WERI-Rb-1 (cell line): ENCODE measurements at places on chromosomes 2 and 18.

GRCh38 chr2:36318547-36318946 lies 37.0 kb upstream of the CRIM1 start:
- DNase-seq: no peak

DNA sequence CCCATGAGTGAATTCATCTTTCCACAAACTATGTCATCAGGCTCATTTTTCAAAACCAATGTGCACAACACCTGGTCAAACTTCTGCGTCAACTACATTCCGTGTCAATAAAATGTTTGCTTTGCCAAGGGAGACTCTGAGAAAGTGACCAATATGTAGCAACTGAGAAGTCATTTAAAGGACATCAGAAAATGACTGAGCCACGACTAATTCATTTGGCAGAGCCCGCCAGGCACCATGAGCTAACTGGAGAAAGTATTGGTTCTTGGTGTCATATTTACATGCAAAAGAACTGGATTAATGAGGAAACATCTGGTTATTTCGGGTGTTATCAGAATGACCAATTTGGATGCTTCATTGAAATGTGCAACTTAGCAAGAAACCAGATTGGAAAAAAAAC lies 7.2 kb downstream of the RND3 start:
- DNase-seq: no peak

DNA sequence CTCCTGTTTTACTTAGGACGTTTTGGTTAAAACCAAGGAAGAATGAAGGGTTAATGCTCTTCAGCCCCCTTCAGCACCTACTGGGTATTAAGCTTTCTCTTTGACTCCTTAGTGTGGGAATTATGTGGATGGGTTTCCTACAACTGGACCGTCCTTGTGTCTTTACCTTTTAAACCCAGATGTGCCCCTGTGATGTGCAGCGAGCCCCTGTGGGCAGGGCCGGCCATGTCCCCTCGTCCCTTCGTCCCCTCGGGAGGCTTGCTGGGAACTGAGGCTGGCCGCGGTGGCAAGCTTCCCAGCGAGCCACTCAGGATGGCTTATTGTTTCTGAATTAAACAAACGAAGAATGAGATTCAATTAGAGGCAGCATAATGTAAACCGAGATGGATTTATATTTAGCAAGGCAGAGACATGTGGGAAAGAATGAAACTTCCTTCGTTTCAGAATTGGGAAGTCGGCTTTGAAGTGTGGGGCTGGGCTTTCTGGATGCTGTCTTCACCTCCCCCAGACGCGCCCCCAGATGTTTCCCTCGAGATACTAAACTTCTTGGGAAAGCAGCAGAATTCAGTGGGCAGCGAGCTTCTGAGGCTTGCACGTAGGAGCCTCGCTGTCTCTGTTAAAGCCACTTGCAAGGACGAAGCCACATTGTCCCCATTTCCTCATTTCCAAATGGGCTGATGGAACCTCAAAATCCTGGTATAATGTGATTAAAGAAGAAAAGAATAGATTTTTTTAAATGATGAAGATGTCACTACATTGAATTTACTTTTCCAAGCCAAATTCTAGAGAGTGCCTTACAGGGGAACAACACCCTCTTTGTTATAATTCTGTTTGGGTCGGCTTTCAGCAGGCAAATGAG lies 146.0 kb downstream of the VAPA start:
- no peak for DNase-seq

DNA sequence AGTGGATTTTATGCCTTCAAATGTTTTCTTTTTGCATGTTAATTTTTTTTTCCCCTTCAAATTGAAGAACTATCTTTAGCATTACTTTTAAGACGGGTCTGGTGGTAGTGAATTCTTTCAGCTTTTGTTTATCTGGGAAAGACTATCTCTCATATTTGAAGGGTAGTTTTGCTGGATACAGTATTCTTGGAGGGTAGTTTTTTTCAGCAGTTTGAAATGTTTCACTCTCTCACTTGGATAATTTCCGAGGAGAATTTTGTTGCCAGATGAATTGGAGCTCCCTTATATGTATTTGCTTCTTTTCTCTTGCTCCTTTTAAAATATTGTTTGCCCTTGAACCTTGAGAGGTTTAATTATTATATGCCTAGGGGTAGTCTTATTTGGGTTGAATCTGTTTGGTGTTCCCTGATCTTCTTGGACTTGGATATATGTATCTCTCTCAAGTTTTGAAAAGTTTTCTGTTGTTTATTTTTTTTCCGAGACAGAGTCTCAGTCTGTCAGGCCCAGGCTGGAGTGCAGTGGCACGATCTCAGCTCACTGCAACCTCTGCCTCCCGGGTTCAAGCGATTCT lies 15.5 kb downstream of the TTLL4 start:
- no peak for DNase-seq

- DNase-seq: no peak
Measured at GRCh38 chr2:15893085-15893484, 47.3 kb upstream of the MYCN start.

DNA sequence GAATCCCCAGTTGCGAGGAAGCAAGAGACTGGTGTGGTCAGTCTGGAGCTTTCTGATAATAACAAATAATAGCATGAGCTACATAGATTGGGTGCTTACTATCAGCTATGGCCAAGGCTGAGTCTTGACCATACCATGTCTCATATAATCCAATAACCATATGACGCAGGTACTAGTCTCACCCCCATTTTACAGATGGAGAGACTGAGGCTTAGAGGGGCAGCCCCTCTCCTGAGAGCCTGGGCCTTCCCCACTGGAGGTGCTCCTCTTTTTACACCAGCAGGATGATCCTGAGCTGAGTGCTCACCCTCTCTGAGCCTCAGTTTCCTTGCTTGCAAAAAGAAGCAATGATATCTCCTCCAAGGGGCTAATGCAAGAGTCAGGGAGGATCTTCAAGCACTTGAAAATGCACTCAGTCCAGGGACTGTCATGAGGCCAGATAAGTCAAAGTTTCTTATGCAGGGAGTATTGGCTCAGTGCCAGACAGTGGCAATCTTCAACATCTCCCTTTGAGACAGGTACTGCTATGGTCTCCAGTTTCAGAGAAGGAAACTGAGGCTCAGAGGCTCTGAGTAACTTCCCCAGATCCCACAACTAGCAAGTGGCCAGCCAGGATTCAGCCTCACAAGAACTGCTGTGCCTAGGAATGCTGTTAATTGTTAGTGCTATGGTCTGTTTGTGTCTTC lies 149.7 kb downstream of the TFCP2L1 start:
- no peak for DNase-seq

DNA sequence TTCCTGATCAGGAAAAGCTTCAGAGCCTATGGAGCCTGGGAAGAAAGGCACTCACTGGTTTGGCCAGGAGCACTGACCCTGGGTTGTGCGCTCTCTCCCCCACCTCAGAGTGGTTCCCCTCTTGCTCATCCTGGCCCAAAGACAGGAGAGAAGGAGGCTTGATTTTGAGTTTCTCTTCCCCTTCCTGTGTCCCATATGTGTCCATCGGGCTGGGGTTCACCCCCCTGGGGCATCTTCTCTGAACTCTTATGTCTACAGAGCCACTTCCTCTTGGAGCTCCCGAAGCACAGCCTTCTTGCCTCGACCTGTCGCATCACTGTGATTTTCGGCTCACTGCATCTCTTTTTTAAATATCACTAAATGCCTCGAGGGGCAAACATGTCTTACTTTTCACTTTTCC lies 692.3 kb downstream of the RNF144A start:
- no peak for DNase-seq

DNA sequence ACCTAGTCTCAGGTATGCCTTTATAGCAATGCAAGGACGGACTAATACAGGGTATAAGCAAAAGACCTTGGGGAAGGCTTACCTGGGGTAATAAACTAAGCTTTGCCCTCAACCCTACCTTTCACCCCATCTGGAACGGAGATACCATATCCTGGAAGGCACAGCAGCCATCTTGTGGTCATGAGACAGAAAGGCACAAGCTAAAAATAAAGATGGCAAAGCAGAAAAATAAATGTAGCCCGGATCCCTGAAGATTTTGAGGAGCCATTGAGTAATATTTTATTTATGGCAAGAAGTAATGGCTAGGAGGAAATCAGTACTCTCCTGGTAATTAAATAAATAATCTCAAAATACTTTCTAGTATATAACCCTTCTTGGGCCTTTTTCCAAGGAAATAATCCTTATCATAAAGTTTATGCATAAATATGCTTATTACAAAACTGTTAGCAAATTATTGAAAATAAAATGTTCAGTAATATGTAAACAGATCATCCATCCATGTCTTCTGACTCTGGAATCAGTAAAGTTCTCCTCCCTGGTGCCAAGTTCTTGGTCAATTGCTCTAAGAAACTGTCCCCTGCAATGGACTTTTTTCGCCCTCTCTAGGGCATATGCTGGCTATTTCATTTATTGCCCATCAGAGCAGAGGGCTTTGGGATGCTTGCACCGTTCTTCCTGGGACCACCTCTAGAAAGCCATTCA lies 198.7 kb downstream of the SPP2 start:
- no peak for DNase-seq

- no peak for DNase-seq
Measured at GRCh38 chr18:29693334-29693733, 1349.2 kb downstream of the DSC3 start.

DNA sequence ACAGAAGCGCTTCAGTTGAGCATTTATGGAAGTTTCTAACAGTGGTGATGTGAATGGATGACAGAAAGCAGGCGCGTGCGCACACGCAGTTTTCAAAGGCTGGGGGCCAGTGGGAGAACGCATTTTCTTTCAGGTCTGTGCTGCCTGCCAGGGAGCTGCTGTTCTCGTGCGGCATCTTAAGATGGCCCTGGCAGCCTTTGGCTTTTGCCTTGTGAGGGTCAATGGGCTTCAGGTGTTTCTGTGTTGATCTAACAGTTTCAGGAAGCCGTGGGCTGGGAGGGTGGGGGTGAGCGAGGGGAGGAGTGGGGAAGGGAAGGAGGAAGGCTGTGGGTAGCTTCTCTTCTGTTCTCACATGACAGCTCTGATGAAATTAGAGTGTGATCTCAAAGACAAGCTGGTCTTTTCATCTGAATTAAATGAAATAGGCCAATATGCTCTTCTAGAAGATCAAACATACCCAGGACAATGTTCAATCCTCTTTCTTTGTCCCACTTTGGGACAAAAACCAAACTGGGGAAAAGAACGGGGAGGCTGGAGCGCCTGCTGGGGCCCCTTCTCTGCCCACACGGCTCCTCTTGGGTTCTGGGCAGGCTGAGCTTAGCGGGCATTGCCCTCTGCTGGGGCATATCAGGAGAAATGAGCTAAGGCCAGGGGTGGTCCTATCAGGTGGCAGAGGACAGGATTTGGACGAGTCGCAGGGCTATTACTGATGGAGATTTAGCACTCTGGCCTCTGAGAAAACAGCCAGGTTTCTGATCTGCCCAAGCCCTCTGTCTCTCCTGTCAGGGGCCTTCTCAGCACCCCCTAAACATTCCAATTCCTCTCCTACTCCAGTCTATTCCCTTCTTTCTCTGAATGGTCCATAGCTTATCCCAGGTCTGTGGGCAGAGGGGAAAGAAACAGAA lies 126.2 kb upstream of the LGALSL start:
- DNase-seq: peak; percentile 58

GRCh38 chr2:109064660-109065390 lies 64.2 kb upstream of the SH3RF3 start:
- no peak for DNase-seq

DNA sequence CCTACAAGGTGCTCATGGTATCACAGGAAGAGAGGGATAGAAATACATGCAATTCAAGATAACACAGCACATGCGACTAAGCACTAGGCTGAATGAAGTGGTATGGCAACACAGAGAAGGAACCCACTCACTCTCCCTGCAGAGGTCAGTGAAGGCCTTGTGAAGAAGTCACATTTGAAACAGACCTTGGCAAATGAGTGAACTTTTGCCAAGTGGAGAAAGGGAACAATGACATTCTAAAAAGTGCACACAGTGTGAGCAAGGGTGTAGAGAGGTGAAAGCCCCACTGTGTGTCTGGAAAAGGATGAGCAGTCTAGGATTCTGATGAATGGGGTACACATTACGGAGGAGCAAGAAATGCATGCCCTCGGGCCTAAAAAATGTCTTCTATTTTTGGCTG lies 23.3 kb downstream of the KLF7 start:
- DNase-seq: no peak

DNA sequence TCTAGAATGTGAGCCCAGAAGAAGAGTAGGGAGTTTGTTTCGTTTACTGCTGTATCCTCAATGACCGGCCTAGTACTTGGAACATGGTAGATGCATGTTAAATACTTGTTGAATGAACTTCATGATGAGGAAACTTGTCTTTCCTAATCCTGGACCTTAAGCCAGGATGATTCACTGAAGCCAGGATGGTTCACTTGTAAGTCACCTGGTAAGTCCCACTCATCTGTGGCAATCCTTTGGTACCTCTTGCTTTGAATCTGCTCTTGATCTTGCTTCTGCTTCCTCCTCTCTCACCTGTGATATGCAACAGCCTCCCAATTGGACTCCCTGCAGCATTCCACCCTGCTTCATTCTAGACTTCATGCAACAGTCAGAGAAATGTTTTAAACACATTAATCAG lies 43.6 kb downstream of the QPCT start:
- DNase-seq: no peak

DNA sequence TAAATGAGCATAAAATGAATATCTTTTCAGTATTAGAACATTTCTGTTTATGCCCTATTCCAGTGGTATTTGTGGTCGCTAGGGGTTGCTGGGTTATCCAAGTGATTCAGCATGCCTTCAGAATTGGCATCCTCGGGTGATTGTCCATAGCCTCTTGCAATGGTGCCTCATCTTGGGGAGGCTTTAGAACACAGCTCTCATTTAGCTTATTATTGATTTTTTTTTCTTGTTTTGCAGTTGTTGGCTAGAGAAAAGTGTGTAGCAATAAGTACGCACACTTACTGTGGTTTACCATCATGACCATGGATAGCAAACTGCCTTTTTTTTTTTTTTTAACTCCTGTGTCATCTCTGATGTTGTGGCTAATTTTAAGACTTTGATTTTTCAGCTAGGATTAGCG lies 33.6 kb downstream of the PLEKHA3 start:
- DNase-seq: no peak

- no peak for DNase-seq
Measured at GRCh38 chr2:128037649-128038048, 9.8 kb upstream of the SAP130 start.

- DNase-seq: no peak
Measured at GRCh38 chr2:100624536-100624935, 61.7 kb downstream of the PDCL3 start.

GRCh38 chr2:170221317-170222288 lies 43.7 kb downstream of the MYO3B start:
- peak; percentile 31 for DNase-seq

GRCh38 chr2:30276455-30276911 lies 45.1 kb downstream of the LBH start:
- DNase-seq: no peak

DNA sequence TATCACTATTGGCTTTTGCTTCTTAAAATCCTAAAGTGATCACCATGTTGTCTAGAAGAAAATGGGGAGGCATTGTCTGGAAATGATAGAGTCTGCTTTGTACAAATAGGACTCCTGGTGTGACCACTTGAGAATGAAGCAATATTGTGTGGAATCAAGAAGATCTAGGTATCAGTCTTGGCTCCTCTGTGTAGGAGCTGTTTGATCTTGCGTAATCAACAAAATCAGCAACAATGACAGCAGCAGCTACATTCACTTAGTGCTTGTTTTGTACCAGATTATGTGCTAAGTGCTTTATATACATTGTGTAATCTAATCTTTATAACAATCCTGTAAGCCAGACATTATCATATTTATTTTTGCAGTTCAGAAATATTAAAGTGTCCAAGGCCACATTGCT lies 17.8 kb downstream of the NCOA1 start:
- DNase-seq: no peak

- no peak for DNase-seq
Measured at GRCh38 chr2:180356676-180357075, 349.6 kb upstream of the CWC22 start.

- no peak for DNase-seq
Measured at GRCh38 chr18:44876755-44877154, 196.1 kb downstream of the SETBP1 start.
